ENCODE measurements at places on chromosomes 3 and 15.

GRCh38 chr3:124826703-124827102 is 60.5 kb downstream of the ITGB5 start:
- DNase-seq: peak; percentile 57

GRCh38 chr3:100798012-100798411 is 88.7 kb downstream of the TFG start:
- no peak for DNase-seq

GRCh38 chr15:72925661-72926060 is 126.6 kb upstream of the NEO1 start:
- no peak for DNase-seq

GRCh38 chr3:65734382-65734781 is 304.3 kb downstream of the MAGI1 start:
- no peak for DNase-seq

DNA sequence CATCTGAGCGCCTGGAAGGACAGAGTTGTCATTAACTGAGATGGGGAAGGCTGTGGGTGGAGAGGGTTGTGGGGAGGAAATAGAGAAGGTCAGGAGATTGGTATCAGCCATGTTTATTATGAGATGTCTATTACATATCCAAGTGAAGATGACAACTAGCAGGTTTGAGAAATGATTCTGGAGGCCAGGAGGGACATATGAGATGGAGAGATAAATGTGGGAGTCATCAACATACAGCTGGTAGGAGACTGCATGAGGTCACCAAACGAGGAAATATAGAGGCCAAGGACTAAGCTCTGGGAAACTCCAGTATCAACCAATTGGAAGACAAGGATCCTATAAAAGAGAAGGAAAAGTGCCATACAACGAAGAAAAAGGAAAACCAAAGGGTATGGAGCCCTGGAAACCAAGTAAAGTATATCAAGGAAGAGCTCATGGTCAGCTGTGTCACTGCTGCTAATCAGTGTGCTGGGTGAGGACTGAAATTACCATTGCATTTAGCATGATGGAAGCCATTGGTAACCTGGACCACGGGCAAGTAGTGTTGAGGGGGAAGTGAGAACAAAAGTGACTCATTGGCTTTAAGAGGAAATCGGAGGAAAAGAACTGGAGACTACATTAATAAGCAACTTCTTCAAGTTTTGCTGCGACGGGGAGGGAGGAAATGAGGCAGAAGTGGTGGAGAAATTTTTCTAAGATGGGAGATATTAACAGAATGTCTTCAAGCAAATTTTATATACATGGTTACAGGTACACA is 14.0 kb upstream of the UACA start:
- DNase-seq: no peak

DNA sequence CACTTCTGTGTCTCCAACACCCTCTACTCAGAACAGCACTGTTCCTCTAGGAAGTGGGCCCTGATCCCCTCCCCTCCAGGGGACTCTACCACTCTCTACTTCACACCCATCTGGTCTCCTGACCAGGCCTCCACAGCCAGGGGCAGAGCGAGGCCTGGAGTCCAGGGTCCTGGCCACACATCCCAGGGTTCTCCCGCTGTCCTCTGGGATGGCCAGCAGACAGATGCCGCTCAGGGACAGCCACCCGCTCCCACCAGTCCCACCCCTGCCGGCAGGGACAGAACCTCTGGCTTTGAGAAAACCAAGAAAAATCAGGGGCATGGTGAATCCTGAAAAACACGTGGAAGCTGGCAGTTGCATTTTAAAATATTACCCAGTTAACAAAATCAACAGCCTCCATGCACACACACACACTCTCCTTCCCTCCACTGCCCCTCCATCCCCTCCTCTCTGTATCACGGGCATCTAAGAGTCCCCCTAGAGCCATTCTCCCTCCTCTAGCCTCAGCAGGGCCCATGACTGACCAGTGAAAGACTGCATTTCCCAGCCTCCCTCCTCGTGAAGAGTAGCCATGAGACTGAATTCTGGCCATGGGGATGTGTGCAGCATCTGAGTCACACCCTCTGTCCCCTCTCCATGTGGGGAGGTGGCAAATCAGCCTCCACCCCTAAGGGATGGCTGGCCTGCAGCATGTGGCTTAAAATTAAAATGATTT is 32.1 kb upstream of the IQSEC1 start:
- DNase-seq: no peak

DNA sequence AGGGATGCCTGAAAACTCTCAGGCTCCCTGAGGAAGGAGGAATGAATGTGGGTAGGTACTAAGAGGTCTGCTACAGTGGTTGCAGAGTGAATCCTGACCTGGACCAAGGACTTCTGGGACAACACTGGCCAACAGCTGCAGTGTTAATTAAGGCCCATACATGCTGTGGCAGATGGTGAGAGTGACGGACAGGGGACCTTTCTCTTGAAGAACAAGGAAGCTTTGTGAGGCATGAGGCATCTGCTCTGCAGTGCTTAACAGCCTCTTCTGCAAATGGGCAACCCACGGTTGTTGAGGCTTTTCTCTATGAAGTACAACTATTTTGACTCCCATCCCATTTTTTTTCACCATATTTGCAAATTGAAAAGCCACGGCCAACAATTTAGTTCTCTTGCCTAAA is 26.6 kb upstream of the ACAN start:
- no peak for DNase-seq

- DNase-seq: no peak
Measured at GRCh38 chr3:8492744-8493511, 8.7 kb upstream of the LMCD1 start.

DNA sequence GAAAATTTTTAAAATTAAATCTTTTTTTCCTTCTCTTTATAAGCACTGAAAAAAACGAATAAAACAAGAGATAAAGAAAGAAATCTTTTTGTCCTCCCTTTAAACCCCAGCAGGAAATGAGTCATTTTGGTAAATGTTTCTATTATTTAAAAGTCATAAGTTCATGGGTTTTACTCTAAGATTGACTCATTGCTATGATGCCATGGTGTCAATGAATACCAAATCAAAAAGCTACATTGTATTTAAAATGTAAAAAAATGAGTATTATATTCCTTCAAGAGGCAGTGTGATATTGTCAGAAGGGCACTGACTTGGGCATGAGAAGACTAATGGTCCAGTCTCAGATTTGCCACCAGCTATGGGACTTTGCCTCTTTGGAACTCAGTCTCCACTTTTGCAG is 303.4 kb upstream of the DNAJC19 start:
- no peak for DNase-seq

- DNase-seq: no peak
Measured at GRCh38 chr15:64461721-64462162, 1.4 kb downstream of the ZNF609 start.

GRCh38 chr15:57134851-57135250 is 216.4 kb downstream of the TCF12 start:
- DNase-seq: no peak

DNA sequence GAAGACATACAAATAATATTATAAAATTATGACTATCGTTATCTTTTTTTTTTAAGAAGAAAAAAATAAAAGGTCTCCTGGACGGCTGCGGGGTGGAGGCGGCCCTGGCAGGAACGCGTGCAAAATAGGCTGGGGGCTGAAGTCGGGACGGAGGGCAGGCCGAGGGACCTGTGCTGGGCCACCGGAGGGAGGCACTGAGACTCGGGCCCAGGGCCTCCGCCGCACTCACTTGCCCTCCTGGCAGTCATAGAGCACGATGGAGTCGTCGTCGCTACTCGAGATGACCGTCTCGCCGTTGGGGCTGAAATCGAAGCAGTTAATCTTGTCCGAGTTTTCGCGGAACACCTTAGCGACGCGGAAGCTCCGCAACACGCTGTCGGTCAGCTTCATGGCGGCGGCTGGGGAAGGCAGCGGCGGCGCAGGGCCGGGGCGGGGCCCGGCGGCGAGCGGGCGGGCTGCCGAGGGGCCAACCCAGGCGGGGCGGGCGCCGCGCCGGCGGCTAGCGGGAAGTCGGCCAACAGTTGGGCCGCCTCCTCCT is 408 bp downstream of the WDR82 start:
- DNase-seq: no peak

DNA sequence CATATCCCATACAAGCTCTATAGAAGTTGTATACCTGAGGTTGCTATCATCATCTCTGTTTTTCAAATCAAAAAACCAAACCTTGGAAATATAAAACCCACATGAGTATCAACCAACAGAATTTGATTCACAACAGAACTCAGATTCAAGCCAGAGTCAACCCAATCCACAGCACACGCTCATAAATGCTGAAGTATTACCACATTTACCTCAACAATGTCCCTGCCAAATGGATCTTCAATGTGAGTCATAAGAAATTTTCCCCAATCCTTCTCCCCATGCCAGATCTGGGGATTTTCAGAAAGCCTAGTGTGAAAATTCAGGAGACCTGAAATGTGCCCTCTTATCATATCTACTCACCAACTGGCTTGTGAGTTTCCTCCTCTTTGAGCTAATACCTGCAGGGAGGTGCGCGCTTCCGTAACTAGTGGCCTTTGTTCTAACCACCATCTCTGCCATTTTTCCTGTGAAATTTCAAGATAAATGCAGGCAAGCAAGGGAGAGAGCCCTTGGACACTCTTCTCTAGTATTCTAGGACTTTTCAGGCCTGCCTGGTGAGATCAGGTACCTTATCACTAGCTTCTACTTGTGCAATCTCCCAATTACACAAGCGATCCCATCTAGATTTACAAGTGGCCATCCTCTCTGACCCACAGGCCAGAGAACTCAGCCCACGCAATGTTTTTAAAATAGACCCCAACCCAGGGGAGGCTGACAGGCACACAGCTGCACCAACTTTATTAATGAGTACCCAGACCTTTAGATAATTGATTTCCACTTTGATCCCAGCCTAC is 1076.9 kb upstream of the CFAP20DC start:
- no peak for DNase-seq

DNA sequence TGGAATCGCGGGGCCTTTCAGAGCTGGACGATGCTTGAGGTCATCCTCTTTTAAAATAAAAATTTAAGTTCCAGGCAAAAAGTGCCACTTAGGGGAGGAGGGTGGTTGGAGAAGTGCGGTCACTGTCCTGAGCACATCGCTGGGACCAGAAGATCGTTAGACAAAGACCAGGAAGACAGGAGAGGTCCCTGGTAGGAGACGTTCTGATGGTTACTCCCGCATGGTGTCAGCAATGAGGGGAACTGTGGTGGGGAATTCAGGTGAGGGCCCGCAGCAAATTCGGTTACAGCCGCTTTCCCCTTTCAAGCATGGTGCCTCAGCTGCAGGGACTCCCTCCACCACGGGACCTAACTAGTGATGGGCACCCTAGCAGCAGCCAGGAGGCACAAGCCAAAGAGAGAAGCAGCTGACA is 1.0 kb upstream of the ISY1 start:
- DNase-seq: no peak

DNA sequence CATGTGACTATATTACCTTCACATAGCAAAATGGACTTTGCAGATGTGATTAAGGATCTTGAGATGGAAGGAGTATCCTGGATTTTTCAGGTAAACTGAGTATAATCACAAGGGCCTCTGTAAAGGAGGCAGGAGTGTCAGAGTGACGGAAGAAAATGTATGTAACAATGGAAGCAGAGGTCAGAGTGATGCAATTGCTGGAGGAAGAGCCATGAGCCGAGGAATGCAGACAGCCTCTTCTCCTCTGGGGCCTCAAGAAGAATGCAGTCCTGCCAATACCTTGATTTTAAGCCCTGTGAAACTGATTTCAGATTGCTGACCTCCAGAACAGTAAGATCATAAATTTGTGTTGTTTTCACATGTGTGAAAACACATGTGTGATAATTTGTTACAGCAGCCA is 15.1 kb downstream of the HEMK1 start:
- DNase-seq: no peak

GRCh38 chr3:25662736-25663320 is 1.9 kb downstream of the TOP2B start:
- DNase-seq: no peak

- no peak for DNase-seq
Measured at GRCh38 chr3:168803536-168803935, 707.8 kb upstream of the GOLIM4 start.

DNA sequence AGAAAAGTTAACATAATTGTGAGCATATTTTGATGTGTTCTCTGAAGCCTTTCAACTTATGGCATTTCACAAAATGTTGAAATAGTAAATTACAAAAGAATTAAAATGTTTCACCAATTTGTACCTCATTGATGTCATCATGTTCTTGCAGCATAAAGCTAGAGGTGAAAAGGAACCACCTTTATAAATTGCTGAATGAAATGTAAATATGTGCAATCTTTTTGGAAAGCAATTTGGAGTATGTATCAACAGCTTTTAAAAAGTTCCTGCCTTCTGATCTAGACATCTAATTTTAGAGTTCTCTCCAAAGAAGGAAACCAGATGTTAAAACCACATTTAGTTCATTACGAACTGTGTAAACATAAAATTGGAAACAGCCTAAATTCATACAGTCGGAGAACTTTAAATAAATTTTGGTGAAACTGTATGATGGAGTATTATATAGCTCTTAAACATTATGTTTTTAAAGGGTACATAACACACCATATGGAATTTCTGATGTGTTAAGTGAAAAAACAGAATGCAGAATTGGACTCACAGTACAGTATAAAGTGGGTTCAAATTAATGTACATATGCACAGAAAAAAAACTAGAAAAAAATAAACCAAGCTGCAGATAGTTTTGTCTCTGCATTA is 311.2 kb upstream of the NAALADL2 start:
- DNase-seq: no peak

DNA sequence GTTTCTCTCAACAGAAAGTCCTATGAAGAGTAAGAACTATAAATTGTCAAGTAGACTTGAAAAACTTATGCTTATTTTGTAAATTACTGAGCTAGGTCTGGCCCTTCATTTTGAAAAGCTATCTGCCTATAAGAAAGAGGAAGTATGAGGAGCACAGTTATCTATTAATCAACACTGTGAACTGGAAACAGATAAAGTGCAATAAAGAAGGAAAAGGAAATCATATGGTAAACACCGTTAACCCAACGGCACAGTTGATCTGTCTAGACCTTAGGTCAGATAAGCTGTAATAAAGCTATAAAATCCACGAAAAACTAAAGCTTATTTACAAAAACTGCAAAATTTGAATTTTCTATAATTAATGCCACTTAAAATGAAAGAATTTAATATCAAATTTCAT is 242.5 kb downstream of the ZBTB20 start:
- no peak for DNase-seq

GRCh38 chr3:135622215-135622614 is 343.3 kb upstream of the PPP2R3A start:
- no peak for DNase-seq
